ENCODE measurements at places on chromosomes 6 and 20. TPM values are rescaled to one million over a fixed set of nuclear protein-coding genes. Genes with fewer than 3 reads are reported as not detected.

The IL17A gene
- not detected for total RNA-seq

GRCh38 chr6:13794184-13794583, 20.2 kb downstream of the MCUR1 start:
- no peak for DNase-seq

- DNase-seq: no peak
Observed at GRCh38 chr6:134299236-134299635, 18.7 kb downstream of the SGK1 start.

The PLCG1 gene
- 159 TPM for total RNA-seq

DNA sequence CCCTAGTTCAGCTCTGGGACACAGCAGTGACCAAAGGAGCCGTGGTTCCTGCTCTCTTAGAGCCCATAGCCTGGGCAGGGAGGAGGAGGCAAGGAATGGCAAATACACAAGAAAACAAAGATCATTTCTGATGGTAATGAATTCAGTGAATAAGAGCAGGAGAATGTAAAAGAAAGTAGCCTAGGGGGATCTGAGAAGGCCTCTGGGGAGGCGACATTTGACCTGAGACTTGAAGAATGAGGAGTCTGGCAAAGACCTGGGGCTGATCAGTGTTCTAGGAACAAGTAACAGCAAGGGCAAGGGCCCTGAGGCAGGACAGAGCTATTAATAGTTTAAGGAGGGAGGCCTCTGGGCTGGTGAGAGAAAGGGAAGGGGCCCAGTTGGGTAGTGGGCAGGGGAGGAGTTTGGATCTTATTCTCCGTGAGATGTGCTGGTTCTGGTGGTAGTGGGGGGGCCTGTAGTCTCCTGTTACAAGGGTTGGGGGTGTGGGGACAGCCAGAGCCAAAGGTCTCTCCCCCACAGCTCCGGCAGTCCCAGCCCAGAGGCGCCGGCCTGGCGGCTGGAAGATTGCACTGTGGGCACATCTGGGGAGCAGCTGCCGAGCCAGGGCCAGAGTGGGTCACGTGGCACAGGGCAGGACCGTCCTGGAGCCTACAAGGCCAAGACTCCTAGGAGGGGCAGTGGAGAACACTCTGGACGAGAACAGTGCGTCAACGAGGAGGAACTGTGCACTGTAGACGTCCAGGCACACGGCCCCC, 9.3 kb upstream of the ID1 start:
- no peak for DNase-seq

- no peak for DNase-seq
Observed at GRCh38 chr6:25237579-25237978, 41.6 kb upstream of the CARMIL1 start.

The BACH2 gene
- 1.6 TPM for total RNA-seq

The MYBL2 gene
- 138 TPM for total RNA-seq

GRCh38 chr20:50633361-50633760, 58.0 kb downstream of the RIPOR3 start:
- DNase-seq: no peak

The CCN2 gene
- 155 TPM for total RNA-seq

- DNase-seq: no peak
Observed at GRCh38 chr6:105001906-105002305, 45.0 kb downstream of the LIN28B start.

DNA sequence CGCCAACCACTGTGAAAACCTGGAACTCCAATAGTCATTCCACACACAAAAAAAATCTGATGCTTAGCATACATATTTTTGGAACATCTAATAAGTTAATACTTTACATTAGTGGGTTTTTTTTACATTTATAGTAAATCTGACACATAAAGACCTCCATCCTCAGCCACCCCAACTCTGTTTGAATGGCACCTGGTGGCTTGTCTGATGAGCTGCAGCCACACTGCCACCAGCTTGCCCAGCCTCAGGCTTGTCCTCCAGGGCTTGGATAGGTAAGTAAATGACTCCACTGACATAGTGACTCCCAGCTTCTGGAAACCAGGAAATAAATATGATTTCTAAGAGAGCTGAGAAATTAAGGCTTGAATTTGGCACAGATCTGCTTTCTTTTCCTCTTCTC, 71.5 kb downstream of the ZNF133 start:
- no peak for DNase-seq

DNA sequence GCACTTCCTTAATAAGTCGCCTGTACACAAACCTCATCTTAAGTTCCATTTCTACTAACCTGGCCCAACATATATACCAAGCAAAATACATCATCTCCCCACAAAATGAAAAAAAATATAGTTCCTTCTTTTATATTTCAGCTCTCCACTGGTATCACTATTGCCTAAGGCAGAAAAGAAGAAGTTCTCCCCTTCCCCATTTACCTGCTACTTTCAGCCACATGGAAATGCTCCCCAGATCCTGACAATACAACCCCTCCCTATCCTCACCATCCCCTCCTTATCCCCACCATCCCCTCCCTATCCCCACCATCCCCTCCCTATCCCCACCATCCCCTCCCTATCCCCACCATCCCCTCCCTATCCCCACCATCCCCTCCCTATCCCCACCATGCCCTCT, 175.7 kb downstream of the LINC00237 start:
- DNase-seq: no peak

The PSORS1C1 gene
- 2.9 TPM for total RNA-seq

The SLC22A2 gene
- total RNA-seq: not detected

GRCh38 chr6:145235207-145235606, 500.1 kb downstream of the EPM2A start:
- no peak for DNase-seq

DNA sequence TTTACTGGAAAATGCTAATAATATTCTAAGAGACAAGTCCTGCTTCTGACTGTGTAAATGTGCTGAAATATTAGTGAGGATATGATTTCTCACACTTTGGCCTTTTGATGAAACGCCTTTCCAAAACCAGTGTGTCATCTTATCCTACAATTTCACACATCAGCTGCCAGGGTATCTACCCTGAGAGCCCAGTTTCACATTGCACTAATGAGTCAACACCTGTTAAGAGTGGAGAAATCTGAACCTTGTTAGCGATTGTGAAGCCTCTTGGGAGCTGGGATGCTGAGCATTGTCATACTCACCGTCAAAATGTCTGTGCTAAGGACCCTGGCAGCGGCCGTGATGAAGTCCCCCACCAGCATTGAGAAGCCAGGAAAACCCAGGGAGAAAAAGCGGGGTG, 166.0 kb downstream of the RALGAPA2 start:
- DNase-seq: no peak

DNA sequence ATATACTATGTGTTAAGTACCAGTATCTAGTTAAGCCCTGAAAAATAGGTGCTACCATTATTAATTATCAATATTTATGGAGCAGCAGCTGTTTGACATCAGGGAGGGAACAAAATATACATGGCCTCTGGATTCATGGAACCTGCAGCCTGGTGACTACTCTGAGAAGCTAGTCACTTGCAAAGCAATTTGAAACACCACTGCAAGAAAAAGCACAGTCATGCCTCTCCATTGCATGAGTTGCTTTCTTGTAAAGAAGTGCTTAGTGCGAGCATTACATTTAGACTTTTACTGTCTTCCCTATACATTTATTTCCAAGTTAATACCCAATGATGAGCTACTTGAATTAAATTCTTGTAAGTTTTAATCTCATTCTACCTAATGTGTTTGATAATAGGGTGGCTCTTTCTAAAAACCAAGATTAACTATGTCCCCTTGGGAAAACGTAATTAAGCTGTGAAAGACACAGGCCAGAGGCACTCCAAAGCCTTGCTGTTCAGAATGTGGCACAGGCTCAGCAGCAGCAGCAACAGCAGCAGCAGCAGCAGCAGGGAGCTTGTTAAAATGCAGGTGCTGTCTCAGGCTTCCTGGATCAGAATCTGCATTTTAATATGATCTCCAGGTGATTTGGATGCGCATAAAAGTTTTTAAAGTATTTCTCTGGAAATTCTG, 83.6 kb downstream of the PFDN4 start:
- DNase-seq: no peak

GRCh38 chr20:32466739-32467505, 108.8 kb downstream of the ASXL1 start:
- DNase-seq: no peak

DNA sequence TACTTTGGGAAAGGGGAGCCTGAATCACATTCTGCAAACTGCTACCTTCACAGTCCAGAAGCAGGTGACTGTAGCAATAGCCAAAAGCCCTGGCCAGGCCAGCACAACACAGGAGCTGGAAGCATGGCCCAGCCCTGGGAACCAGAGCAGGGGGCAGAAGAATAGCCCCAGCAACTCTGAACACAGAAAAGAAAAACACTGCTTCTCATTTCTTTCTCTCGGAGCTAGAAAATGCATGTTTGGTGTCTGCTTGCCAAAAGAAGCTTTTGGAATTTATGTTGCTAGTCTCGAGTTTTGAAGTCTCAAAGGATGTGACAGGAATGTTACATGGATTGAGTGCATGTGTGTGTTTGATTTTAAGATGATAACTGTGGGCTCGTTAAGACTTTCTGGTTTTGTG, 79.8 kb upstream of the SCAF8 start:
- DNase-seq: no peak

GRCh38 chr6:29967379-29968010, 25.2 kb downstream of the HLA-A start:
- DNase-seq: peak; percentile 71

DNA sequence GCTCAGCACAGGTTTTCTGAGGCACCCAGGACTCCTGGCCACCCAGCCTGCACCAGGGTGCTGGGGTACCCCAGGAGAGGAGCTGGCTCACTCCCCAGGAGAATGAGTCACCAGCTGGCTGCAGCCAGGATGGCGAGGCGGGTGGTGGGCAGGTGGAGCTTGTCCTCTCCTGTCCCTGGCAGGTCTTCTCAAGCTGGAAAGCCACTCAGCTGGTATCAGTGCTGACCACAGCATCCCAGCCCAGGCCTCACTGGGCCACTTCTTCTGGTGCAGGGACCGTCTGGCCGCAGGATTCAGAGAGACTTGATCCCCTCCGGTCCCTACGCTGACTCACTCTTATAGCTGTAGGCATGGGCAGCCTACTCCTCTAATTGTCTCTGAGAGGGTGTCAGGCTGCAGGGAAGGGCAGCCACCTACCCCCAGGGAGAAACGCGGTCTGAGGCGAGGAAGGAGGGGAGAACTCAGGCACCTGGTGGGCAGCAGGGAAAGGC, 22.2 kb downstream of the TFEB start:
- DNase-seq: no peak

GRCh38 chr6:85637579-85637978, 5.1 kb downstream of the SYNCRIP start:
- no peak for DNase-seq

GRCh38 chr20:7744411-7744810, 195.8 kb downstream of the HAO1 start:
- DNase-seq: no peak

DNA sequence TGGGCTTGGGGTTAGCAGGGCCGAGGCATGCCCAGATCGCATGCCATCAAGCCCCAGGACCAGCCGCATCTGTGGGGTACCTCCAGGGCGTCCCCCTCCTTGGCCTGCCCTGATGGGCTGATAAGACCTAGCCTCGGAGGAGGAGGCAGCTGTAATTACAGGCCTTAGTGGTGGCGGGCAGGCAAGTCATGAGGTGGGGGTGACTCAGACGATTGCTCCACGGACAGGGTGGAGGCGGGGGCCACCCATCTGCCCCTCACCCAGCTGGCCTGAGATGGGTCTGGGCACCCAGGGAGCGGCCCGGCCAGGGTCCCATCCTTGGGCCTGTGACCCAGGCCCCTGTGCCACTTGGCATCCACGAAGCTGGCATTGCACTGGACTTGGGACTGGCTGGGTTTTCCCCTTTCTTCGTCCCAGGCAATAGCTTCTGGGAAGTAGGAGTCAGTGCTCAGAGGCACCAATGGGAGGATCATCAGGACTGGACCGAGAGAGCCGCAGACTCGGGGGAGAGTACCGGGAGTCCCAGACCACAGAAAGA, 57.5 kb downstream of the CEBPB start:
- DNase-seq: no peak

DNA sequence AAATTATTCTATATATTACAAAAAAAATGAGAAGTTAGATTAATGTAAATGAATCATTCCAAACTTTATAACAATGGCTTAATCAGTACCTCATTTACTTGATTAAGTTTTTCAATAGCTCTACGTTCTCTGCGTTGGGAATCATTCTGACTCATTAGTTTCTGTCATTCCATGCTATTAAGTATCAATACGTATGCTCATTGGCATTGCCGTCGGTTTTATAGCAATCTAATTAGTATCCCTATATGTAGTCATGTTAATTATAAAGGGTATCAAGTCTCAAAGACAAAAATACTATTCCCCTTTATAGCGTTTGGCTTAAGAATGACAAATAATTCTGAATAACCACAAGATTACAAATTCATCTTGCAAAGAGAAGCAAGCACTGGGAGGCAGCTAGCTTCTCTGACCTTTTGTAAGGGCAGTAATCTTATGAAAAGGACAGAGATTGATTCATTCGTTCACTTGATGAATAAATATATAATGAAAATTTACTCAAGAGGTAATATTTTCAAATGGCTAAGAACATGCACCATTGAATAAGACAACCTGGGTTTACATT, 41.8 kb downstream of the OLIG3 start:
- no peak for DNase-seq

The PRR18 gene
- 0.23 TPM for total RNA-seq

The SLC32A1 gene
- not detected for total RNA-seq

GRCh38 chr6:163152701-163153100, 261.8 kb upstream of the QKI start:
- no peak for DNase-seq

DNA sequence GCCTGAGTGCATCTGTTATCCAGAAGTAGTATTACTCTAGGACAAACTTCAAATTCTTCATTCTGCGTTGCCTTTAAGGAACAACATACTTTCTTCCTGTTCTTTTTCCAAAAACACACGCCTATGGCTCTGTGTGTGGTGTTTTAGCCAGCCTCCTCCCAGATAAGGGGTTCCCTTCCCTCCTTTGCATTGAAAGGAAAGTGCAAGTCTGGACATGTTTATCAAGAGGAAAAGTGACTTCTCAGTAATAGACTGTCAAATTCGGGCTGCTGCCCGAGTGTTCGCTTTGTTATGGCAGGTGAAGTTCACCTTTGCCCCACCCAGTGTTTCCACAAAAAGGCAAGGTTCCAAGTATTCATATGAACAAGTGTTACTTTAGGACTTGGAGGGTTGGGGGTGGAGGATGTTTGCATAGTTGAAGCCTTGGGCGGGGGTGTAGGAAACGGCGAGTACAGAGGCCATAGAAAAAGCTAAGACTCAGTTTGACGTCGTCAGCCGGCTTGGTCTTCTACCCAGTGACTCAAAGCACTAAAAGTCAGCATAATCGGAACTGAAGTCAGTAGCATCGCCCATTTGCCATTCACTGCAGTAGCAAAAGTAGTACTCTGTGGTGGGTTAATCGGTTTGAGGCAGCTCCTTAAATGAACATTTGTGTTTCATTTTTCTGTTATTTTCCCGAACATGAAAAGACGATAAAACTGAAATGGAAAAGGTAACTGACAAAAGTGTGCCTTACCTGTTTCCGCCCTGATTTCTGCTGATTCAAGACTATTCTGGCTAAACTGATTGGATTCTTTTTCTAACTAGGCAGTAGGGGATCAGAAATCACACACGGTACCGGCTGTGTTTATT, 12.5 kb downstream of the PRDM1 start:
- DNase-seq: no peak

The RBM24 gene
- total RNA-seq: 23.0 TPM

DNA sequence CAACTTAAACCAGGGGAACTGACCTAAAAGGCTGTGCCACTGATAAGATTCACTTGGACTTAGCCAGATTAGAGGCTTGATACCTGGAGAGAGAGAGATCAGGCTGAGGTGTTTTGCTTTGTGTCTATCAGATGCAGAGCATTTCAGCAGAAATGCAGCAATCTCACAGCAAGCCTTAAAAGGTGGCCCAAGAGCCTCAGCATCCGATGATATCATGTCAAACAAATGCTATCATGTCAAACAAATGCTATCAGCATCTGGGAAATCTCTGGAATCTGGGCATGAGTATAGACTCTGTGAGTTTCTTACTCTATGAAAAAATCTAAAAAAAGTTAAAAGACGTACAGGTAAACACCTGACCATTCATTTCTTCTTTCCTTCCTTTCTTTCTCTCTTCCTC, 718.9 kb downstream of the EYS start:
- DNase-seq: no peak

Measured in Panc1 (cell line).